ENCODE measurements at places on chromosomes 4 and X.

DNA sequence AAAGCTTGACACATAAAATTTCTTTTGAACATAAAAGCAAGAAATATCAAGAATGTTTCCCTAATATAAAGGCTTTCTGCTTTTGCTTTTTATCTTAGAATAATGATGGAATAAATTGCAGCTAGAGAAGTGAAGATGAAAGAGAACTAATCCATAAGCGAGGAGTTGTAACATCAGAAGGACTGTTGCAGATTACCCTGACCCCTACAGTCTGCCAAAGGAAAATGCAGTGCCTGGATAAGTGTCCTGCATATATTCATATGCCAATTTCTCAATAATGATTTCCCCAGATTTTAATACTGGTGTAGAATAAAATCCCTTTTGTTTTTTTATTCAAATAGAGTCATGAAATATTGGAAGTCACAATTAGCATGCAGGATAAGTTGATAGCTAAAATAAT is 115.9 kb downstream of the MAGEC2 start:
- DNase-seq: no peak

- no peak for DNase-seq
These were observed 435.3 kb downstream of the ZIC3 start for GRCh38 chrX:138001226-138001625.

DNA sequence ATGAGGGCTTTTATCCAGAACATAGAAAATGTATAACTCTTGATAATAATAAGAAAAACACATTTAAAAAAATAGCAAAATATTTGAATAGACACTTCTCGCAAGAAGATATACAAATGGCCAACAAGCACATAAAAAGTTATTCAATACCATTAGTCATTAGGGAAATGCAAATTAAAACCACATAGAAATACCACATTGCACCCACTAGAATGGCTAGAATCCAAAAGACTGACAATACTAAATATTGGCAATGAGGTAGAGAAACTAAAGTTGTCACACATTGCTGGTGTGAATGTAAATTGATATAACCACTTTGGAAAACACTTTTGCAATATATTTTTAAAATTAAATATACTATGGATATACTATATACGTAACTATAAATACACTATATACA is 754.3 kb upstream of the MAGEB2 start:
- no peak for DNase-seq

GRCh38 chrX:140057001-140057411 is 91.7 kb upstream of the CXorf66 start:
- peak; percentile 59 for DNase-seq

- peak; percentile 25 for DNase-seq
These were observed 5.4 kb upstream of the CCDC120 start for GRCh38 chrX:49053223-49054072.

DNA sequence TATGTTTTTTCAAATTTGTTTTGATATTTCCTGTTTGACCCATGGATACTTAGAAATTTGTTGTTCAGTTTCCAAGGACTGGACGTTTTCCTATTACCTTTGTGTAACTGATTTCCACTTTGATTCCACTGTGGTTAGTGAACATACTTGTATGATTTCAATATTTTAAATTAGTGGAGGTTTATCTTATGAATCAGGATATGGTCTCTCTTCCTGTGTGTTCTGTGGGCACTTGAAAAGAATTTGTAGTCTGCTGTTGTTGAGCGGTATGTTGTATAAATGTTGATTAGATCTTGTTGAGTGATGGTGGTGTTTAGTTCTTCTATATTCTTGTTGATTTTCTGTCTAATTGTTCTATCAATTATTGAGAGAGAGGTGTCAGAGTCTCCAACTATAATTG is 21.2 kb upstream of the LAMTOR3 start:
- DNase-seq: no peak

DNA sequence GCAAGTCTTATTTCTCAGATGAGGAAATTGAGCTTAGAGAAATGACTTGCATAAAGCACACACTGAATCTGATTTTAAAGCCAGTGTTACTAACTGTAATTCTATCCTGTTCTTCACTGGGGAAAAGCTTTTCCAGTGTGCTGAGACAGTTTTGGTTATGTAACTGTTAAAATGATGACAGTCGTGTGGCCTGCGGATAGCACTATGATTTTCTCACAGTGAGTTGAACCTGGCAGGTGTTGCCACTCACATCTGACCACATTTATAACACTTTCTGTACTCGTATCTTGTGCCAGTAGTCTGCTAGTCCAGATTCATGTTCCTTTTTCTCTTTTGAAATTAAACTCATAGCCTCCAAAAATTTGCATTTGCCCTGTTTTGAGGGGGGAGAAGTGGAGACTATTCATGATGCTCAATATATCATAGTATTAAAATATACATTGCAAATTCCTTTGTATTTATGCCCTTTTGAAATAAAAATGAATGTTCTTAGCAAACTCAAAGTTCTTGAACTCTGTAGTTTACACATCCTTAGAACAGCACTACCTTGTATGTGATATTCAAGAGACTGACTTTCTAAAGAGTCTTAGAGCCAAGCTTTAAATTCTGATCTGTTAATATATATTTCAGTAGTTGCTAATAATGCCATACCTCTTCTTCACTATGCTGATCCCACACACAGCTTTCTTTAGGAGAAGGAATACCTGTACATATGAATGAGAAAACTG is 132.3 kb downstream of the PDLIM5 start:
- no peak for DNase-seq

GRCh38 chr4:169773889-169774288 is 16.1 kb upstream of the HPF1 start:
- no peak for DNase-seq

DNA sequence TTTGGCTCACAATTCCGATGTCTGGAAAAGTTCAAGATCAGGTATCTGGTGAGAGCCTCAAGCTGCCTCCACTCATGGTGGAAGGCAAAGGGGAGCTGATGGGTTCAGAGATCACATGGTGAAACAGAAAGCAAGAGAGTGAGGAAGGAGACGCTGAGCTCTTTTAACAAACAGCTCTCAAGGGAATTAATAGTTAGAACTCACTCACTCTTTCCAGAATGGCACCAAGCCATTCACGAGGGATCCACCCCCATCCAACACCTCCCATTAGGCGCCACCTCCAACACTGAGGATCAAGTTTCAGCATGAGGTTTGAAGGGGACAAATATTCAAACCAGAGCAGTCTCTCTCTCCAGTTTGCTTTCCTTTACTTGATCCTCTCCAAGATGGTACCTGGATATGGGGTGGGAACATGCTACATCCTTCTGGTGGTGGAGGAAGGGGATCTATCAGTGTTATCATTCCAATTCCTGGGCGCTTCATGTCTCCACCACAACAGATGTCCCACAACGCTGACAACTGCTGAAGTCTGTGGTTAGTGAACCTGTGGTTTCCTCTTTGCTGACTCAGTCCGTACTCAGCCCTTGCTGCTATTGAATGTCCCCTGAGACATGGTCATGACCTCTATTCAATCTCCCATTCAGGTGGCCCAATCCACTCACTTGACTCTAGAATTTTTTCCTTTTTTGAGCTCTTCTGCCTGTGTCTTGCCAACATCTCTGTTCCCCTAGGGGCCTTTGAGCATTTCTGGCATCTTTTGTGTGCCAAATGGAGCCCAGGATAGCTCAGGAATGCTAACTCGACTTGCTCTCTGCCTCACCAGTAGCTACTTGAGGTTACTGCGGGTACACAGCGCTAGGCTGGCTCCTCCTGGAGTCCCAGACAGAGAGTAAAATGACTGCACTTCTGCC is 395.2 kb downstream of the MID1IP1 start:
- peak; percentile 46 for DNase-seq

- peak; percentile 45 for DNase-seq
These were observed 231.9 kb upstream of the BCOR start for GRCh38 chrX:40329616-40330015.

- DNase-seq: no peak
These were observed 83.8 kb downstream of the LUZP4 start for GRCh38 chrX:115373308-115373707.

DNA sequence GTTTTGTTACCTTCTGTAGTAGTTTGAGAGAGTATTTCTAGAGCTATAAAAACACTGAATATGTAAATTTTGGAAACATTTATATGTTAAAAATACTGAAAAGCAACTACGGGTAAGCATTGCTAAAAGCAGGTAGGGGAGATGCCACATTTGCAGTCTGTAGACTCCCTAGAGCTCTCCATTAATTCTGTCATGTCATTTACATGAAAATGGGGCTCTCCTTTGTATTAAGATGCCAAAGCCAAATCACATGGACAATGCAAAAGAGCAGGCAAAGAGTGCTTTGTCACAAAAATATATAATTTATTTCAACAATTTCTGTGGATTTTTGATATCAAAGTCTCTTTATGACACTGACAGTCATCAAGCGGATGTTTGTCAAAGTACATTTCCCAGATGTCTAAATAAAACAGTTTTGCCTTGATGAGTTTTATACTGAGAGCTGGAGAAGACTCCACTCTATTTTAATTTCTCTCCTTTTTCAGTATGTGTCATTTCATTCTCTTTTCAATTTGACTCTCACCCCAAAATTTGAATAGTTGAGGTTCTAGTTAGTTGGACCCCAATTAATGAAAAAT is 51.8 kb downstream of the LDB2 start:
- no peak for DNase-seq

- DNase-seq: no peak
These were observed 21.8 kb downstream of the FGD1 start for GRCh38 chrX:54473993-54474859.

DNA sequence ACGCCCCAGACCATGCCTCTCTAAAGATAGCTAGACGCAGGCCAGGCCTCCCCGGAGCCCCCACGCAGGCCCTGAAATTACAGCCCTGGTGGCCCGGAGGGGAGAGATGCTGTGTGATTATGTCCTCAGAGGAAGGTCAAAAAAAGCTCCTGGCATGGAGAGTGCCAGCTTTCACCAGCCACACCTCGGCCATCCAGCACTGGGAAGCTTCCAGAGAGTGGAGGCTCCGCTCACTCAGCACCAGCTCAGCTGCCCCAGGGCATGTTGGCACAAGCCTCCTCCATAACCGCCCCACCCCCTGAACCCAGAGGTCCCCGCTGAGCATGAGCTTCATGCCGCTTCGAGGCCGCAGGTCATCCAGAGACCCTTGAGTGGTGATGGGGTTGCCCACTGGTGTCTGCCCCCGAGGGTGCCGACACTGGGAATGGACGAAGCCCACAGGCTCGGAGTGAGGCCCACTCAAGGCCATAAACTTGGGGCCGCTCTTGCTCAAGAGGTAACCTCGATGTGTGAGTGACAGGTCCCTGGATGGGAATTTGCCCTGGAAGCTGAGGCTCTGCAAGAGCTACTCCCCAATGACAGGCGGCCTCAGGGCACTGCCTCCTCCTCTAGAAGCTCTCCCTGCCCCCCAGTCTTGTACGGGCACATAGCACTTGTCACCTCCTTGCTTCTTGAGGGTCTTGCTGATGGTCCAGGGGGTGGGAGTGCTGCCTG is 4.4 kb upstream of the BGN start:
- DNase-seq: no peak

GRCh38 chrX:107674480-107675364 is 46.4 kb downstream of the PRPS1 start:
- DNase-seq: peak; percentile 40

- no peak for DNase-seq
These were observed 10.7 kb upstream of the NKX1-1 start for GRCh38 chr4:1416948-1417260.

GRCh38 chrX:10944136-10944885 is 166.8 kb upstream of the HCCS start:
- DNase-seq: no peak

DNA sequence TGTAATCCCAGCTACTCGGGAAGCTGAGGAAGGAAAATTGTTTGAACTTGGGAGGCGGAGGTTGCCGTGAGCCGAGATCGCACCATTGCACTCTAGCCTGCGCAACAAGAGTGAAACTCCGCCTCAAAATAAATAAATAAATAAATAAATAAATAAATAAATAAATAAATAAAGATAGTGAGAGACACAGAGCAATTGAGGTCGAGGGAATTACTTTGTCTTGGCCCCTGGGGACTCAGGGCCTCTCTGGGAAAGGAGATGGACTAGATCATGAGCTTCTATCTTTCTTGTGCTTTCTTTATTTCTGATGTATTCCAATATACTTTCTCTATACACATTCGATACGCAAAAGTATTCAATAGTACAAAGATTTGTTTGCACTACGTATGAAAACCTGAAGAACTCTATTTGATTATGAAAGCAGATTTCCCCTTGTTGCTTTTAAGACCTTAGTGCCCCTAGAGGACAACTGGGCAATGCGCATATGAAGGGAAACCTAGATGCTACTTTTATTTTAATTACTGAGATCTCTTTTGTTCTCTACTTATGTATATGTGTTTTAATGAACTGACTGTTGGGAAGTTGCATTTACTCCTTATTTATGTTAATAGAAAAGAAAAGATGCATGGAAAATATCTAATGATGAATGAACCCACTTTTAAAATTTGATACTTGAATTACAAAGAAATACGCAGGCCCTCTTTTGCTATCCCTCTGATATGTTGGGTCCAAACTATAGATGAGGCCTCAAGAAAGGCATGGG is 12.8 kb upstream of the ELOVL6 start:
- peak; percentile 65 for DNase-seq

- no peak for DNase-seq
These were observed 1.6 kb downstream of the NHS start for GRCh38 chrX:17376431-17377077.

GRCh38 chrX:70134116-70134477 is 850 bp downstream of the IGBP1 start:
- DNase-seq: peak; percentile 26

DNA sequence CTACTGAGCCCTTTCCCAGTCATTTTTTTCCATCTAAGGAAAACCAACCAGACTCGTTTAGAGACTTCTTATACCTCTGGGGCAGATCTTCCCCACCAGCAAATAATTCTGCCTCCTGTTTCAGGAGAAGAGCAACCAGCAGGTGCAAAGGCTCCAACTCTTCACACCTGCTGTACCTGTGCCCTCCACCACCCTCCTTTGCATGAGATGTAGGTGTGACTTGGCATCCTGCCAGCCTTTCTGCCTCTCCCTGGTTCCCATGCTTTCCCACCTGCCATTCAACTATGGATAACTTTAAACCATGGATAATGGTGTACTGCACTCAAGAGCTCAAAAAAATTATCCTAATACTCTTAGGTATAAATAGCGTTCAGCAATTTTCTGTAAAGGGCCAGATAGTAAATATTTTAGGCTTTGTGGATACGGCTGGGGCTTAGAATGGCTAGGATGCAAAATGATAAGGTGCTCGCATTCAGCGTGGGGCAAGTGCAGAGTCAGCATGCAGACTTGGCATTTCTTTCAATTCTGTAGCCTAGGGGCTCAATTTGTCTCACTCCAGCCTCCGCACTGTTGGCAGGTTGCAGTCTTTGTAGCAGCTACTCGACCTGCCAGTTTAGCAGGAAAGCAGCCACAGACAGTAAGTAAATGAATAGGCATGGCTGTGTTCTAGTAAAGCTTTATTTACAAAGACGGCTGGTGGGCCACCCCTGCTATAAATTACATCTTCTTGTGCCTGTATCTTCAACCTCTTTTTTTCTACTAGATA is 79.8 kb downstream of the HCCS start:
- DNase-seq: no peak

DNA sequence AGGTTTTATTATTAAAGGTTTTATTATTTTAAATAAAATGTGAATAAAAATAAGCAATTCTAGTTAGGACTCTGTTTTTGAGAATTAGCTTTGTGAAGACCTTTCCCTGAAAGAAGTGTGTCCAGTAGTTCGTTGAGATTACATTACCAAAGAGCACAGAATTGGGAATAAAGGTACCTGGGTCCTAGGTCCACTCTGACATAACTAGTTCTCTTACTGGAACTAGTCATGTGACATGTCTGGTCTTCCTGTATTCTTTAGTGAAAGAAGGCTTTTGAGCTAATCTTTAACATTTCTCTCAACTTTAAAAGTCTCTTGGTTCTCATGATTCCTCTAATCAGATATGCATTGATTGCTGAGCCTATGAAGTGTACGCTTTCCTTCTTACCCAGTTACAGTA is 292.0 kb upstream of the SMIM31 start:
- no peak for DNase-seq

GRCh38 chr4:115575851-115576250 is 462.4 kb upstream of the NDST4 start:
- no peak for DNase-seq
